ENCODE measurements at places on chromosomes 7 and 10.
A peak's percentile ranks its signal among the peaks of the same experiment; 100 is the strongest.

DNA sequence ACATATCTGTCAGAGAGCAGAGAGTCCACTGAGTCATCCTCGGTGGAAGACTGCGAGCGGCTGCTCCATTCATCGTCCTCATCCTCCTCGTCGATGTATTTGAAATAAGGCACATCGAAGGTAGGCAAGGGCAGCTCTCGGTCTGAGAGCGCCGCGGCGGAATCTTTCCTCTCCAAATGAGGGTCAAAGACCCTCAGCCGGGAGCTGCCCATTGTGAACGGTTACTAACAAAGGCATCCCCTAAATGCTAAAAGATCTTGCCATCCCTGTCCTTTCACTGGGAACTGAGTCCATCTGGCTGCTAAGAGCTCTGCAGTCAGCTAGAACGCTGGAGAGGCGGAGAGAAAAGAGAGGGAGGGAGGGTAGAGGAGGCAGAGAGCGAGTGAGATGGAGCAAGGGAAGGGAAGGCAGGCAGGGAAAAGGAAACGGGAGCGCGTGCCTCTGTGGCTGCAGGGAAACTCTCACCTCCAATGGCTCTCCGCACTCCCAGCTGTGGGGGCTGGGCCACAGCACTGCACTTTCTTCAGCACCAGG, 163.4 kb downstream of the RAPGEF5 start:
- DNase-seq, result peak; percentile 33

DNA sequence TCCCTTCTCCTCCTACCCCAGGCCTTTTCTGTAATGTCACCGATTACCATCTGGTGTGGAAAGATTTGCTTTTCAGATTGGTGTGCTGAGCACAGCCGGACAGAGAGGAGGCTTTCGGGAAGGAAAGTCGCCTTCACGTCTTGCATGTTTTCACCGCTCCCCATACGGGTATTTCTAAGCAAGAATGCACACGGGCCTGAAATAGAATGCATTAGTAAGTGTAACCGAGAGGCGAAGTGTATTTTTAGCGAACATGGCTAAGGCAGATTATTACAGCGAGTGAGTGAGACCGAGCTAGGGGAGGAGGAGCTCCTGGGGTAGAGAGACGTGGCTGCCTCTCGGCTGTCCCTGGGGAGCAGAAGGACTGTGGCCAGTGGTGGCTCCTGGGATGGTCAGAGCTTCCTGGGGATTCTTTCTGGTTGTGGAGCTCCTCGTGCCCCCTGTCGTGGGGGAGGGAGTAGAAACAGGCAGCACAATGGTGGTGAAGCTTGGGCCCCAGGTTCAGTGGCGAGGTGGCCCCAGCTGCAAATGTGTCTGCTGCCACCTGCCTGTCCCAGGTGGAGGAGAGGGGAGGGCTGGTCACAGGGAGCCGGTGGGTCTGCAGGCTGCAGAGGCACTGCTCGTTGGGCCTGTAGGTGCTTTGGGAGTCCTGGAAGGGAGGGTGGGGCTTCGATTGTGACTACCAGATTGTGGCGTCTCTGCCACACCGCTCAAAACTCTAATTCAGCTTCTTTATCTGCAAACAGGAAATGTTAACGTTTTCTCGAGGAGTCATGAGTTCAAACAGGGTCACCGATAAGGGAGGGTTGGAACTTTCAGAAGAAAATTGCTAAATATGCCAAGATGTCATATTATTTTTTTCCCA, 135.8 kb downstream of the CAMK1D start:
- no peak for DNase-seq

DNA sequence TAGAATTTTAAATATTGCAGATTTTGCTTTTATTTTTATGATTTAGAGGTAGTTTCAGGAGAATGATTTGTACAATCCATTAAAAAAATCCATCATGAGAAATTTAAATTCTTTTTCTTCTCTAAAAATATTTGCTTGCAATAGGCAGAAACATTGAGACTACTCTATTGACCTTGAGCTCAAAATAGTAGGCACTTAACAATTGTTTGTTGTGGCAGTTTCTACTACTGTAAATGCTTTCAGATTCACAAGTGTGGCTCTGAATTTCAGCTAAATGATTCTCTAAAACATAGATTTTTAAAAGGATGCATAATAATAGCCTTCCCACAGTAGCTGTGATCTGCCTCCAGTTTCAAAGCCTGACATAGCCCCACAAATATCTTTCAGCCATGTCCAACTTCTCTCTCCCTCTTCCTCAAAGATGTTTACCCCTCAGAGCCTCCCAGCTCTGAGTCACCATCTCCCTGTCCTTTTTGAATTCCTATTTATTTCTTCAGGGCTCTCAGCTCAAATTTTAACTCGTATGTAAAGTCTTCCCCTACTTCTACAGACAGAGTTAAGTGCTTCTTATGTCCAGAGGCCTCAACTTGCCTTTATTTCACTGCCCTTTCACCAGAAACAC, 160.5 kb downstream of the AOAH start:
- no peak for DNase-seq

DNA sequence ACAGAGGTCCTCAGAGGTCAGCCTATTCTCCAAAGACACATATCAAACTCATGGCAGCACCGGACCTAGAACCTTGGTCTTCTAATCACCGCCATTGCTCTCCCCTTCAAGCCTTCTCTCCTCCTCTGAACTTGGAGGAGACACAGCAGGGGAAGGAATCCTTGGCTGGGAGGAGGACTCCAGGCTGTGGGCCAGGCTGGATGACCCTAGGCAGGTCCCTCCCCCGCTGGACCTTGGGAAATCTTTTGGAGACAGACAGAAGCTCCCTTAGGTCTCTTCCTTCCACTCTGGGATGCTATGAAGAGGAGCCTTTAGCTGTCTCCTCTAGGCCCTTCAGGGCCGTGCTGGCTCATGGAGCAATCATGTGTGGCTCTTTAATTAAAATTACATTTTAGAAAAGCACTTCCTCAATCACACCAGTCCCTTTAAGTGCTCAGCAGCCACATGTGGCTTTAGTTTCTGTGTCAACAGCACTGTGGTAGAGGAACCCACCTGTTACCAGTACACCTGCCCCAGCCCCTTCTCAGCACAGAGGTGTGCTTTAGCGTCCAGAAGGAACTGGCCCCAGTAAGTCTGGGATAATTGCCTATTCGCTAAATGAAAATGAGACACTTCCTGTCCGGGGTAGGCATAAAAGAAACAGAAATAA, 238.2 kb downstream of the CELF2 start:
- no peak for DNase-seq

DNA sequence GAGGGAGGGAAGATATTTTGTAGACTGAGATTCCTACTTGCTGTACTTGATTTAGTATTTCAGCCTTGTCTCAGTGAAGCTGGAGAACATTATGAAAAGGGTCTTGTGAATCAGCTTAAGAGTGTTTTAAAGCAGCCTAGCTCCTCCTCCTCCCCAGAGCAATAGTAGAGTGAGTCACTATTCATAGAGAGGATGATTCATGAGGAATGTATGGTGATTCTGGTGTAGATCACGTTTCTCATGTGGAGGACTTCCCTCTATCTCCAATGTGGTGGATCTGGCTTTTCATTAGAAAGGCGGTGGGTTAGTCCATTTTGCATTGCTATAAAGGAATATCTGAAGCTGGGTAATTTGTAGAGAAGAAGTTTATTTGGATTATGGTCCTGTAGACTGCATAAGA, 340.1 kb upstream of the CHRM2 start:
- DNase-seq, result no peak

GRCh38 chr7:8259586-8260222, 2.3 kb downstream of the ICA1 start:
- DNase-seq, result no peak

GRCh38 chr7:80263821-80264220, 129.2 kb downstream of the GNAI1 start:
- no peak for DNase-seq

GRCh38 chr7:146117576-146117975, 975 bp downstream of the CNTNAP2 start:
- DNase-seq, result no peak

GRCh38 chr10:89679986-89680385, 21.4 kb upstream of the KIF20B start:
- no peak for DNase-seq

GRCh38 chr10:43958071-43958432, 309.4 kb upstream of the ZNF32 start:
- DNase-seq, result no peak

- no peak for DNase-seq
Measured at GRCh38 chr10:75034131-75034512, 77.3 kb upstream of the SAMD8 start.

DNA sequence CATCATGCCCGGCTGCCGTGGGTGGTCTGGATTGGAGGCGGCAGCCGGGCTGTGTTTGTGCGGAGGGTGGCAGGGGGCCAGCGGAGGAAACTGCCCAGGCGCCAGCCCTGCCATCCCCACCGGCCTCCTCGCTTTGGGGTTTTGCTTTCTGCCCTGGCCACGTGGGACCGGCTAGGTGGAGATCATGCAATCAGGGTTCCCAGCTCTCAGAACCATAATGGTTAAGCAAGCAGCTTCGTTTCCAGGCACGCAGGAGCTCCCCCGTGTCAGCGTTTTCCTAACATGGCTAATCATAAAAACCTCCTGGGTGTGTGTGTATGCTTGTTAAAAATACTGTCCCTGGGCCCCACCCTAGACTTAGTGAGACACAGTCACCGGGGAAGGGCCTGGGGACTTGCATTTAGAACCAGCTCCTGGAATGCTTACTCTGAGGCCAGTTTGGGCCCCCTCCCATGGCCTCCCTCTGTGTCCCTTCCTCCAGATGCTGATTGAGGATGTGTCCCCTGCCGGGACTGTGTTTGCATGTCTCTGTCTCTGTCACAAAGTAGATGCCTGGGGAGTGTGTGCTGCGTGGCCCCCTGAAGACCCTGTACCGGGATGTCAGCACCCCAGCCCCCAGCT, 119.3 kb downstream of the CUX1 start:
- no peak for DNase-seq

DNA sequence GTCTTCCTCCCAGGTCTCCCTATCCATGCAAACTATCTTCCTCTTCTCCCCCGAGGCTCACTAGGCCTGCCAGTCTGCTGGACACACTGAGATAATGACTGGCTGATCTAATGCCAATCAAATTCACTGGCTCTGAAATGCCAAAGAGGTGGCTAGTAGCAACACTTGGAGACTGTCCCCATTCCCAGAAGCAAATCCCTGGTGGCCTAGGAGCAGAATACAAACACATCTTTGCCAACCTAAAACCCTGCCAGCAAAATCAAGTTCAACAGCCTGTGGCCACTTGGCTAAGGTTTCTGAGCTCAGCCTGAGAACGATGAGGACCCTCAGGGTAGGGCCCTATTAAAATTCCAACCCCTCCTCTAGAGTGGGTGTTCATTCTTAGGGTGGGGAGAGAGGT, 46.6 kb downstream of the SH3PXD2A start:
- DNase-seq, result no peak

DNA sequence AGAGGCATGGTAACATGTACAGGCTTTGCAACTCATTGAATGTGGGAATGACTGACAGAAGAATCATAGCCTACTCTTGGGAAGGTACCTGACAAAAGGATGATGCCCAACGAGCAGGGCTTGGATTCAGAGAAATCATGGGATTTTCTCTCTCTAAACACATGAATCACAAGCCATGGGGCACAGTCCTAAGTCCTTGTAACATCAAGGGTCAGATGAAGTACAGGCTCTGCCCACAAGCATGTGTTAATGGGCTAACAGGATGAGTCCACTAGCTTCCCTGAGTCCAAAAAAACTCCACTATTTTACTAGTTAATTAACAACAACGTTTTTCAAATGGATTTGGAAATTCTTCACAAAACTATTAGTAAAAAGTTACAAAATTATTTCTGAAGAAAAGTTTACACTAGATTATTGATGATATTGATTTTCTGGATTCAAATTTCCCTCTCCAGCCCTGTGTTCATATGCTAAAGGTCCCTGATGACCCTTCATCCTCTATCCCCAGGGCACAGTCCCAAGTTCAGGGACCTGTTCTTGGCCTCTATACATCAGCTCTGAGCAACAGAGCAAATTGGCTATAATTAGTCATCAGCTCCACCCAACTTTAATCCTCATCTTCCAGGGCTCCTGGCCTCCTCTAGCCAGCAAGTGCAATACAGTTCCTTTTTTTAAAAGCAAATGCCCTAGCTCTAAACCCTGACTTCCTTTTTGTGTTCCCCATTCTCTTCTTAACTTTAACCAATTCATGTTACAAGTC, 99.8 kb downstream of the GSAP start:
- DNase-seq, result no peak

- peak; percentile 55 for DNase-seq
Measured at GRCh38 chr7:102044984-102045673, 227.7 kb downstream of the CUX1 start.

DNA sequence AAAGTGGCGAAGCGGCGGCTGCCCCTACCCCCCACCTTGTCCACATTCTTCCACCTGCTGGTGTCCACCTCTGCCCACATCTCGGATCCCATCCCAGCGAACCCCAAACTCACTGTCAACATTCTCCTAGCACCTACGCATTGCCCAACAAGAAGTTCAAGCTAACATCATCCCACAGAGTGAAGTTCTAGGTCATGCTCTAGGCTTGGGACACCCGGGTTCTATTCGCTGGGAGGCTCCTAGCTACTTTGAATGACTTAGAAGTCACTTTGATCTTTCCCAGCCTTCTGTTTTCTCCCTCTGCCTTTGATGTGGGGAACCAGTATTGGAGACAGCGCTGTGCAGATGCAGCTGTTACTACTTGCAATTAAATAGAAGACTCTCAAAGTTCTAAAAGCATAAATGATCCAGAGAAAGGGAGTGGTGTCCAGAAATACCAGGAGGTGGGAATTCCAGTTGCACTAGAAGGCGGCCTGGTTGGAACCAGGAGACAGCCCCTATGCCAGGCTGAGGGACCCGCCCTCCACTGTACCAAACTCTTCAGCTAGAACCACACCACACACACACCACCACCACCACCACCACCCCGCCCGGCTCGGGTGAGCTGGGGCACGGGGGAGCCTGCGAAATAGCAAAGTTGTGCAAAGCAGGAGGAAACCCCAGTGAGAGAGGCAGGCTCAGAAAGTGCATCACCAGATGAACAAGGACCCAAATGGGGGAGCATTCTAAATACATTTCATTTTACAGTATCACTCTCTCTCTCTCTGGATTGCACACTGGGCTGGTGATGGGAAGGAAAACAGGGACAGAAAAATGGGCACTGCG, 5.5 kb upstream of the VGF start:
- no peak for DNase-seq

DNA sequence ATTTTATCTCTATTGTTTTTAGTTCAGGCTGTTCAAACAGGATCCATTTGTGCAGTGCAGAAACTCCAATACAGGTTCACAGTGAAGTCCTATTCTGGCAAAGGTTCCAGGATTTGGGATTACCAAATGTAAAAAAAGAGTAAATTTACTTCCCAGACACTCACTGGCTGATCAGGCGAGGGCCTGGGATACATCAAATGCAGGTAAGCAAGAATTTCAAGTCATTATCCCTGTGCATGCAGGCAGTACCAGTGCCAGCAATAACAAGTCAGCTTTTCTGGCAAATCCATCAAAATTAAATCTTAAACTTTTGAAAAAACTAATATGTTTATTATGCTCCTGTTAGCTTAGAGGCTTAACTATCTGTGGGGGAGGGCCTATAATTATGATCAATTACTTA, 6.3 kb downstream of the CDK6 start:
- no peak for DNase-seq

Measured in tibial artery (tissue), 4 donors.